ENCODE measurements at places on chromosomes 11 and 22. TPM values are rescaled to one million over a fixed set of nuclear protein-coding genes. Genes with fewer than 3 reads are reported as not detected.

The MMP8 gene
- 0.41 TPM for total RNA-seq

GRCh38 chr11:68498321-68498720 lies 37.8 kb downstream of the PPP6R3 start:
- DNase-seq, result no peak

DNA sequence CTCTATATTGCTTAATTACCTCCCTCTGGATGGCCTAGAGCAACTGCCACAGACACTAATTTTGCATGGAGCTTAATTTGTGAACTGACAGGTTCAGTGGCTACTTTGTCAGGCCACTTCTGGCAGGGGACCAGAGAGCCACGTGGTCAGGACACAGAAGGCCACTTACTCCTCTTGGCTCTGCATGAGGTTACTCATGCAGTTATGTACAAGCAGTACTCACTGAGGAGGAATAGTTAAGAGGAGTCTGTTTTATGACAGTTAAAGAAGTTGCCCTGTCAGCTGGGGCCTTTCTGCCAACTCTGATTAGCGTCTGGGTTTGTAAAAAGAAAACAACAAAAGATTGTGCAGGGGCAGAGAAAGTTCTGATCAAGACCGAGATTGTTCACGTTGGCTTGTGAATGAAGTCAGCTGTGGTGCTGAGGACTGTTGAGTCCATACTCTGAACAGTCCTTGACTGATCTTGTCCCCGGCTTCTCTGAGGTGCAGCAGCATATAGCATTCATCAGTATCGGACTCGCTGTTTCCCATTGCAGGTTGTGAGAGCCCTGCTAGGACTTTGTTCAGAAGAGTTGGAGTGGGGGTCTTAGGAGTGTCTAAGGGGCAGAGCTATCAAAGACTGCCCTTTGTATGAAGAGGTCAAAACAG lies 41.4 kb downstream of the PPFIBP2 start:
- no peak for DNase-seq

DNA sequence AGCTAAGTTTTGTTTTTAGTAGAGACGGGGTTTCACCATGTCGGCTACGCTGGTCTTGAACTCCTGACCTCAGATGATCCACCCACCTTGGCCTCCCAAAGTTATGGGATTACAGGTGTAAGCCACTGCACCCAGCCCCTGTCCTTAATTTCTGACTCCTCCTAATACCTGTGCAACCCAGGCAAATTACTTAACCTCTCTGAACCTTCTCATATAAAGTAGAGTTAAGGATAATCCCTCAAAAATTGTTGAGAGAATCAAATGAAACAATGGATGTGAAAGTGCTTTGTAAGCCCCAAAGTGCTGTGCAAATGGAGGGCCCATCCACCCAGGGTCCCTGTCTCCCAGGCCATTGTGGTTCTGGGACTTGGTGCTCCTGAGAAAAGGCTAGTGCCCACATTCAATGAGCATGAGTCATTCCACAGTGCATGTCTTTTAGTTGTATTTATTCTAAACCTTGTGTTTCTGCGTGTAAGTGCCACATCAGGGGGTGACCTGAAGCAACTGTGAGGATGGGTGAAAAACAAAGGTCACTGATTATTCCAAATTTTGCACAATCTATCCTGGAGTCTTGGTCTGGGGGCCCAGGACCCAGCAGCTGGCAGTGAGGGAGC lies 61.4 kb upstream of the PTPRJ start:
- DNase-seq, result no peak

DNA sequence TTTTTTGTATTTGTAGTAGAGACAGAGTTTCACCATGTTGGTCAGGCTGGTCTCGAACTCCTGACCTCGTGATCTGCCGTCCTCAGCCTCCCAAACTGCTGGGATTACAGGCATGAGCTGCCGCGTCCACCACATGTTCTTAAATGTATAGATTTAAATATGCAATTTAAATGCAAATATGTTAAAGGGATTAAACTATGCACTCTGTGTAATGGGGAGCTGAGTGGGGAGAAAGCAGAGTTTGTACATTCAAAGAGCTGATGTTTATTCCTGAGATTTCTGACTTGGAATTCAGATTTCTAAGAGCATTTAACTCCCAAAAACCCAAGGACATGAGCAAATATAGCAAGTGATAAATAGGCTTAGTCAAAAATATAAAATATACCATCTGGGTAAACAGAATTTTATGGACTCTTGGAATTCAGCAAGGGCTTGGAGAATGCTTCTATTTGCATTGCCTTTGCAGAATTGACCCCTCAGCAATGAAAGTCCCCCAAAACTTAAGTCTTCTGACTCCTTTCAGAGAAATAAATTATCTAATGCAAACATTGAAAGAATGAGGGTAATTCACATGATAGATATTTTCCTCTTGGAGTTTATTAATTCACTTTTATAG lies 170.6 kb downstream of the LUZP2 start:
- no peak for DNase-seq

Measured in right atrium auricular region (tissue), 2 donors.